KBM-7 (cell line): ENCODE measurements at places on chromosomes 6 and 20.

- DNase-seq, result no peak
These were observed 42.3 kb upstream of the OCSTAMP start for GRCh38 chr20:46592580-46593362.

GRCh38 chr20:31517373-31517772, 3.1 kb downstream of the HM13 start:
- peak; percentile 52 for DNase-seq

GRCh38 chr20:62543470-62544302, 67.9 kb upstream of the GATA5 start:
- no peak for DNase-seq

DNA sequence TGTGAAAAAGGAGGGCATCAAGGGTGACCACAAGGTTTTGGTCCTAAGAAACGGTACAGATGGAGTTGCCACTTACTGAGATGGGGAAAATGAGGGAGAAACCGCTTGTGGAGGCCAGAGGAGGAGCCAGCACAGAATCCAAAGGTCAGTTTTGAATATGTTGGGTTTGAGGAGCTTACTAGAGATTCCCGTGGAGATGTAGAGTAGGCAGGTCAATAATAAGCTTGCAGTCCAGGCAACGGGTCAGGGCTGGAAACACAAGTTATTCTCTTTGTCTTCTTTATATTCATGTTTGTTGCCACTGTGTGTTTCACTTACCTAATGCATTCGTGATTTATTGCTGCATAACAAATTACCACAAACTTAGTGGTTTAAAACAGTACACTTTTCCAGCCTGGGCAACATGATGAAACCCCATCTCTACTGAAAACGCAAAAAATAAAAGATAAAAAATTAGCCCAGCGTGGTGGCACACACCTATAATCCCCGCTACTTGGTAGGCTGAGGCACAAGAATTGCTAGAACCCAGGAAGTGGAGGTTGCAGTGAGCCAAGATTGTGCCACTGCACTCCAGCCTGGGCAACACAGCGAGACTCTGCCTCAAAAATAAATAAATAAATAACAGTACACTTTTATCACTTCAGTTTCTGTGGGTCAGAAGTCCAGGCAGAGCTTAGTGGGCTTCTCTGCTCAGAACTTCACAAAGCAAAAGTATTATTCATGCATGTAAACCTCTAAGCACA, 2.7 kb upstream of the BTN3A2 start:
- DNase-seq, result no peak

DNA sequence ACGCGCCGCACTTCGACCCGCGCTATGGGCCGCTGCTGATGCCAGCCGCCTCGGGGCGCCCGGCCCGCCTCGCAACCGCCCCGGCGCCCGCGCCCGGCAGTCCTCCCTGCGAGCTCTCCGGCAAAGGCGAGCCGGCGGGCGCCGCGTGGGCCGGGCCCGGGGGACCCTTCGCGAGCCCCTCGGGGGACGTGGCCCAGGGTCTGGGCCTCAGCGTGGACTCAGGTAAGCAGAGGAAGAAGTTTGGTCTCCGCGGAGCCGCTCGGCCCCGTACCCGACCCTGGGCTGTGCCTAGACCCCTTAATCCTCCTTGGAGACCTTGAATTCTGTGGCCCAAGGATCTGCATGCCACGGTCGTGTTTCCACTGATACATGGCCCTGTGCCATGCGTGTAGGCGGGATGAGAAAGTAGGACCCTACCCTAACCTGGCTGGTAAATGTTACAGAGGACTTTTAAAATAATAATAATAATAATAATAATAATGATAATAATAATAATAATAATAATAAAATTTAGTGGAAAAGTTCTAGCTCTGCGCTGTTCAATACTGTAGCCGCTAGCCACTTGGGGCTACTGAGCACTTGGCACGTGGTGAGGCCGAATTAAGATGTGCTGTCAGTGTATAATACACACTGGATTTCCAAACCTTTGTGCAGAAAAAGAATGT, 5.6 kb downstream of the VGLL2 start:
- DNase-seq, result no peak

GRCh38 chr6:80636689-80637088, 530.2 kb downstream of the BCKDHB start:
- DNase-seq, result no peak

DNA sequence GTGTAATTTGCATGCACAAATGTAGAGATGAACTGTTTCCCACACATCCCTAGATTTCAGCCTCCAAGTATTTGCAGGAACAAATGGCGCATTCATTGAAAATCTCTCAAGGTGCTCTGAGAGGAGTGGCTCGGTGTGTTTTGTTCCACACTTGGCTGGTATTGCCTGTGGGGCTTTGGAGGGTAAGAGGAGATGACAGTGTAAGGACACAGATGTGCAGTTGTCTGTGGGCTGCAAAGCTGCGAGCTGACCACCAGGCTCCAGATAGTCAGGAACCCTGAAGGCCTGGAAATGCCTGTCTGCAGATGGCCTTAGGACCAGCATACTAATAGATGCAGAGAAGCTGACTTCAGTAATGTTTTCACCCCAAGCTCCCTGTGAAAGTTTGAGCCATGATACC, 57.7 kb upstream of the PBOV1 start:
- DNase-seq, result no peak

DNA sequence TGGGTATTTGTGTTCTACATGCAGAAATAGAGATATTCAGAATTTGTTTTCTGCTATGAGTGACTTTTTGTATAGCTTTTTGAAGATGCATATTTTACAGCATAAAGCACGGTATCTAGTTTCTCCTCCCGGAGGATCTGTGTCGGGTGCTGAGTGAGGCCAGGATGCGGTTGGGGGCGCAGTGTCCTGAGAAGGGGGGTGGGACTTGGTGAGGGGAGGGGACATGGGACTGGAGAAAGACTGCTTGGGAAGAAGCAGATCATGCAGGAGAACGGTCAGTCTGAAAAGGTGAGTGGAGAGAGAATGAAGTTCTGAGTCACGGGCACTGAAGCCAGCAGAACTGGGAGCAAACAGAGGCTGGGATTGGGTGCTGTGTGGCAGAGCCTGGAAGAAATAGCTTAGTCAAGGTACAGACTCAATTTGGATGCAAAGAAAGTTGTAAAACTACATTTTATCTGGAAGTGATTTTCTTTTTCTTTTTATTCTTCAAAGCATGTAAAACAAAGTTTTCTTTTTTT, 44.0 kb downstream of the STX11 start:
- no peak for DNase-seq

DNA sequence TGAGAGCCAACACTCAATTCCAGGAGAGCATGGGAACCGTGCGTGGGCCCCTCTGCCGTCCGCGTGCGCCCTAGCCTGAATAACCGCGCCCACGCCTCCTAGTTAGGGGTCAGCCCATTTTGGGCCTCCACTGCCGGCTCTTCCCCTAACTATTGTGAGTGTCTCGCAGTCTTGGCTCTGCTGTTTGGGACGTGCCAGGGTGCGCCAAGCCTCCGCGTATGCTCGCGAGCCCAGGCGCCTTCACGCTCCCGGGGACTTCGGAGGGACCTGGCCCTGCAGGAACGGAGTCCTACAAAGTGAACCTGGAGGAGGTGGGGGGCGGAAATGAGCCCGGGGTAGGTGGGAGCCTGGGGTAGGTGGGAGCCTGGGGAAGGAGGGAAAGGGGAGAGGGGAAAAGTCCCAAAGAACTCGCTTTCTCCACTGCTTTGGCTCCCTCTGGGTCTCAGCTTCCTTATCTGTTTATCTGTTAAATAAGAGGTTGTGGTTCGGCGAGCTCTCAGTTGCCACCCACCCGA, 873 bp upstream of the GCM2 start:
- DNase-seq, result no peak

GRCh38 chr6:11953641-11954040, 58.5 kb upstream of the HIVEP1 start:
- no peak for DNase-seq

DNA sequence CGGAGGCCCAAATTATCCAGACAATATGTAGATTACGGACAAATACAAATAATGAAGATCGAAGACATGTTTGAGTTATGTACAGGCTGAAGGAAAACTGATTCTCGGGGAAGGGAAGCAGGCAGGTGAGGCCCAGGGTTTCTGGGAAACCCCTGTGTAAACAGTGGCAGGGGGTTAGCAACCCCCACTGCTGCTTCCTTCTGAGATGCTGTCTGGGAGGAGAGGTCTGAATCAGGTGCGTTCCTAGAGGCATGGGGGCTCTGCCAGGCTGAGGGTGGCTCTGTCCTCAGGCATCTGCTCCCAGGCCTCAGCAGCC, 7.2 kb upstream of the MDGA1 start:
- no peak for DNase-seq

GRCh38 chr20:23408957-23409356, 12.3 kb downstream of the NAPB start:
- DNase-seq, result no peak

DNA sequence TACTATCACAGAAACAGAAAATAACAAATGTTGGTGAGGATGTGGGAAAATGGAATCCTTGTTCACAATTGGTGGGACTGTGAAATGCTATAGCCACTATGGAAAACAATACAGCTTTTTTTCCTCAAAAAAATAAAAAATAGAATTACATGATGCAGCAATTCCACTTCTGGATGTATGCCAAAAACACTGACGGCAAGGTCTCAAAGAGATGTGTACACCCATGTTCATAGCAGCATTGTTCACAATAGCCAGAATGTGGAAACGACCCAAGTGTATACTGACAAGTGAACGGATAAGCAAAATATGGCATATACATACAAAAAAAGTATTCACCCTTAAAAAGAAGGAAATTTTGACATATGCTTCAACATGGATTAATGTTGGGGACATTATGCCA, 213.4 kb downstream of the KHDC1L start:
- DNase-seq, result no peak

GRCh38 chr6:47098570-47098993, 56.5 kb upstream of the ADGRF1 start:
- no peak for DNase-seq

DNA sequence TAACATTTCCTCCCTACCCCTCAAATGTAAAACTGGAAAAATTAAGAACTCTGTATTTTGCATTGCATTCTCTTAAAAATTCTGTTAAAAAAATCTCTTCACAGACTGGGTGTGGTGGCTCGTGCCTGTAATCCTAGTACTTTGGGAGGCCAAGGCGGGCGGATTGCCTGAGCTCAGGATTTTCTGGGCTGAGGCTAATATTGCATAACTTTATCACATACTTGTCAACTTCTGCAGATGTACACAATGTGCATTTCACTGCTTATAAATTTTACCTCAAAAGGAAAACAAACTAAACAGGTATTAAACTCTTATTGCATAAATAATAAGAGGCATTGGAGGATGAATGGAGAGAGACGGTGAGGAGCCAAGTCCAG, 21.1 kb downstream of the YTHDF1 start:
- no peak for DNase-seq

DNA sequence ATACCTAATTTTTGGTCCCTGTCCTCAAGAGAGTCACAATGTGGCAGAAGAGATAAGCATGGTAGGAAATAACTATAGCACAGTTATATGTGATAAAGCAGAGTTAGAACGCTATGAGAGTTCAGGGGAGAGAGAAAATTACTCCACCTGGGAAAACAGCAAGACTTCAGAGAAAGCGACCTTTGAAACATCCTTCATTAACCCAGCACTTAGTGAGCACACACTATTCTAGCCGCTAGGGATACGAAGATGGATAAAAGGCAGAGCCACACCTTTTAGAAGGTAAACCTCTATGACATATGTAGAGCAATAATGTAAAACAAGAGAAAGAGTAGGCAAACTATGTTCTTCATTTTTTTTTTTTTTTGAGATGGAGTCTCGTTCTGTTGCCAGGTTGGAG, 264.3 kb downstream of the PTPRK start:
- no peak for DNase-seq

DNA sequence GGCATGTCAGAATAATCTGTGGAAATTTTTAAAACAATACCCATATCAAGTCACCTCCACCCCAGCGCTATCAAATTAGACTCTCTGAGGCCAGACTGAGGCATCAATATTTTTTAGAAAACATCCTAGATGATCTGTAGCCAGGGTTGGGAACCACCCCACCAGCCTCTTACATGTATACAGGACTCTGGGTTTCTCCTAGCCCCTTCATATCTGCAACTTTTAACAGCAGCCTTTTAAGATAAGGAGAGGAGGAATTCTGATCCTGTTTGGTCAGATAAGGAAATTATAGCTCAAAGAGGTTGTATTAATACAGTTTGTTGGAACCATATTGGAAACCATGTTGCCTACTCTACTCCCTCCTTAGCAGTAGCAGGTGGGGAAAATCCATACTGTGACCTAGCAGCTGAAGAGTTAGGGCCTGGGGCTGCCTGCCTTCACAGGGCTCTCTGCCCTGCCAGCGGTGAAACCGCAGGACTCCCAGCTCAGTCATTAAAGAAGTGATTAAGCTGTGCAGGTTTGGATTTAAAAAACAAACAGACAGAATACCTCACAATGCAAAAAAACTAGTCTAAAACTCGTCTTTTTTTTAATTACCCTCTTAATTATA, 30.0 kb downstream of the BRPF3 start:
- DNase-seq, result no peak

DNA sequence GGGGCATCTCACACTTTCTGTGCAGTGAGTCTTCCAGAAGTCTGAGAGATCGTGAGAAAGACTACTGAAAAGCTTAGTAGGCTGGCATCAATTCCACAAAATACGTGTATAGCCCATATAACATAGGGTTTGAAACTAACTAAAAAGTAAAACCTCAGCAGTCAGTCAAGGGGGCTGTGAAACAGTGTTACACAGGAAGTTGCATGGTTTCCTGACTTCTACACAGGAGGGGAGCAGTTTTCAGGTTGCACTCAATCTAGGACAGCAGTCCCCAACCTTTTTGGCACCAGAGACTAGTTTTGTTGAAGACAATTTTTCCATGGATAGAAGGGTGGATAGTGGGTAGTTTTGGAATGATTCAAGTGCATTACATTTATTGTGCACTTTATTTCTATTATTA, 4.7 kb upstream of the LY86 start:
- DNase-seq, result peak; percentile 62

- DNase-seq, result no peak
These were observed 3.7 kb downstream of the RNF39 start for GRCh38 chr6:30071858-30072257.

DNA sequence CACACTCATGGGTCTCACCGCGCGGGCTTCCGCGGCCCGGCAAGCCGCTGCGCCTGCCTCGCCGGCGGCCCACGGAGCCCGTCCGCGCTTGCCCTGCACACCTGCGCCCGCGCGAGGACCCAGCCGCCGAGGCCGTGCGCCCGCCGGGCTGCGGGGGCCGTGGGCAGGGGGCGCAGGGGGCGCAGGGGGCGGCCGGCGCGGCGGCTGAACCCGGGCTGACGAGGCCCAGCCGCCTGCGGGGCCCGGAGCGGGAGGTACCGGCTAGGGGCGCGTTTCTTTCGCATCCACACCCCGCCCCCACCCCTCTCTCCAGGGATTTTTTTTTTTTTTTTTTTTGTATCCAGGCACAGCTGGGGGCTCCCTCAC, 43.8 kb upstream of the OSTM1 start:
- DNase-seq, result no peak

GRCh38 chr20:1825507-1825906, 69.7 kb upstream of the SIRPA start:
- DNase-seq, result no peak
